ENCODE measurements at places on chromosomes 5 and 9.

DNA sequence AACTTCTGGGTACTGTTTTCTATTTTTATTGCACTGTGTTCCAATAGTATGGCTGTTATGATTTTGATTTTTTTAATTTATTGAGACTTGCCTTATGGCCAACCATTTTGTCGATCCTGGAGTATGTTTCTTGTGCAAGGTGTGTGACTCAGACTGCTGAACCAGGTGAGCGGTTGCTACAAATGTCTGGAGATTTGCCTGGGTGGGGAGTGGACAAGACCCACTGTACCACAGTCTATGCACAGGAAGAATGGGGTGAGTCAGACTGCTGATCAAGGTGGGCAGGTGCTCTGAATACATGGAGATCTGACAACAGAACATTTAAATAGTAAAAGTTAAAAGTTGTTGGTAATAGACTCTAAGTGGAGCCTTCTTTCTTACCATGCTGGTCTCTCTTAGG, 609.2 kb downstream of the CSNK1G3 start:
- no peaks in the 10 kb centered on the region for H3K4me1 ChIP-seq
- no peak for DNase-seq
- no peaks in the 10 kb centered on the region for H3K36me3 ChIP-seq
- H3K4me3 ChIP-seq = no peak overlapping the region

GRCh38 chr5:115962565-115963402, 509 bp downstream of the LVRN start:
- no peaks in the 10 kb centered on the region for H3K36me3 ChIP-seq
- H3K27ac ChIP-seq = no peak overlapping the region
- DNase-seq = no peak
- H3K4me1 ChIP-seq = peaks cover 17% of the 10 kb centered on the region
- peaks cover 60% of the 10 kb centered on the region for H3K27me3 ChIP-seq

DNA sequence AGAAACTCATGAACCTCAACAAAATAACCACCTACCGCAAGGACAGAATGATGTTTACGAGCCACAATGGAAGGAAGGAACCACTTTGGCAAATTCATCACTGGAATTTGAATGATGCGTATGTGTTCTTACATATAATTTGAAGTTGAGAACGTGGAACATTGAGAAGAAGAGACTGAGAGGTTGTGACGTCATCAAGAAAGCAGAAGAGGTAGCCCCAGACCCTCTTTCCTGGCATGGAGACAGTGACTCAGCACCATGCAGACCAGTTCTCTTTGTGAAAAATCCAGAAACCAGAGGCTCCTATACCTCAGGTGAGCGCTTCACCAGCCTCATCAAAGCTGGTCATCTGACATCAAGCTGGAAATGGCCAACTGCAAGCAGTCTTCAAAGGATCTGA, 124.5 kb downstream of the PDZD2 start:
- H3K4me1 ChIP-seq = no peaks in the 10 kb centered on the region
- H3K27me3 ChIP-seq = peaks cover 2% of the 10 kb centered on the region

DNA sequence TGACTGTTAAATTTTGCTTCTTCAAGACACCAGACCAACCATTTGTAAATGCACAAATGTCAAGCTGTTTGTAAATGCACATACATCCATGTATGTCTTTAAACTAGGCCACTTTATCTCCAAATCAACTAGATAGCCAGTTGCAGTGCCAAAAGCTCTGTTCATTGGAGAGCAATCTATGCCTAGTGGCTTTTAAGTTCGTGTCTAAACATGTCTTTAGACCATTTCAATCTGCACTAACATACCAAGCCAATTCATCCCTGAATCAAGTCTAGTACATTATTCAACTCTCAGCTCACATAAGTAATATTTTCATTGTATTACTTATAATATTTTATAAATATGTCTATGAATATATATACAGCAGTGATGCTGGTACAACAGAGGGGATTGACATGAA, 985.9 kb downstream of the CDH18 start:
- no peaks in the 10 kb centered on the region for H3K27me3 ChIP-seq
- H3K27ac ChIP-seq = no peak overlapping the region

DNA sequence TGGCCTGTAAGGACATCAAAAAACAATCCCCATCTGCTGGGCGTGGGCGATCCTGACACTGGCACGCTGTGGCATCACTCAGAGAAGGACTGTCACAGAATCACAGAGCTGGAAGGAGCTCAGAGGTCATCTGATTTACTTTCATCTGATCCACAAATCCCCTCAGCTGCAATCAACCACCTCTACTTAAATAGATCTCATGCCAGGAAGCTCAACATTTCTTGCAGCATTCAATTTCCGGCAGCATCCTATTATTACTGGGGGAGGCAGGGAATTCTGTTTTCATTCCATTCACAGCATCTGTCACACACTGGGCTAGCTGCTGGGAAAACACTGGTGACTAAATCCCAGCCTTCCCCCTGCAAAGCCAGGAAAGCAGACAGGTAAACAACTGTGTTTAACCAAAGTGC, 38.3 kb downstream of the RETREG1 start:
- H3K36me3 ChIP-seq = no peaks in the 10 kb centered on the region
- H3K27me3 ChIP-seq = no peaks in the 10 kb centered on the region
